HL-60 (cell line): ENCODE measurements at places on chromosomes 3 and 15.

DNA sequence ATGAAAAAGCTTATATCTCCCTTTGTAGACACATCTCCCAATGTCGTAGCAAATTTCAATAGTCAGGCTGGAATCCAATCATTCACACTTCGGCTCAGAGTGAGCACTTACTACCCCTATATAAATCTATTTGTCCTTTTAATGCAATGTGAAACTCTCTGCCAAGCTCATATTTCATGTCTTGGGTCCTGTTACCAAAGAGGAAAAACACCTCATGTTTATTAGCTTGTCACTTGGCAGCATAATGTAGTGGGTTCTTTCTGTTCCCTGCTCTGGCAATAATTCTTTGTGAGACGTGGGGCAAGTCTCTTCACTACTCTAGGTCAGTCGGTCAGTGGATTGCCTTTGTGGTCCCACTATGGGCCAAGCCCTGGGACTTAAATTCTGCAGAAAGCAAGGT lies 107.1 kb downstream of the SRGAP3 start:
- DNase-seq, result no peak

- peak; percentile 7 for DNase-seq
Observed at GRCh38 chr3:143315766-143316165, 196.2 kb downstream of the CHST2 start.

DNA sequence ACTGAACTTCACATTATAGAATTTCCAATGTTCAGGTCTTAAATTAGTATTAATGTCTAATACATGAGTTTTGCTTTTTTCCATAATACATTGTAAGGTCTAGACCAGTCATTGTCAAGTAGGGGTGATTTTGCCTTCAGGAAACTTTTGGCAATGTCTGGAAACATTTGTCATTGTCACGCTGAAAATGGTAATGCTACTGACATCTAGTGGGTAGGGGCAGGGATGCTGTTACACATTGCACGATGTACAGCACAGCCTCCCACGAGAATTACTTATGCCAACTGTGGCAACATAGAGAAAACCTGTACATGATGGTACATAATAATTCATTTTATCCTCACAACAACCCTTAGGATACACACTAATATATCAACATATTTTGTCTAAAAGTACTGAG lies 384.1 kb downstream of the CADM2 start:
- DNase-seq, result peak; percentile 3

DNA sequence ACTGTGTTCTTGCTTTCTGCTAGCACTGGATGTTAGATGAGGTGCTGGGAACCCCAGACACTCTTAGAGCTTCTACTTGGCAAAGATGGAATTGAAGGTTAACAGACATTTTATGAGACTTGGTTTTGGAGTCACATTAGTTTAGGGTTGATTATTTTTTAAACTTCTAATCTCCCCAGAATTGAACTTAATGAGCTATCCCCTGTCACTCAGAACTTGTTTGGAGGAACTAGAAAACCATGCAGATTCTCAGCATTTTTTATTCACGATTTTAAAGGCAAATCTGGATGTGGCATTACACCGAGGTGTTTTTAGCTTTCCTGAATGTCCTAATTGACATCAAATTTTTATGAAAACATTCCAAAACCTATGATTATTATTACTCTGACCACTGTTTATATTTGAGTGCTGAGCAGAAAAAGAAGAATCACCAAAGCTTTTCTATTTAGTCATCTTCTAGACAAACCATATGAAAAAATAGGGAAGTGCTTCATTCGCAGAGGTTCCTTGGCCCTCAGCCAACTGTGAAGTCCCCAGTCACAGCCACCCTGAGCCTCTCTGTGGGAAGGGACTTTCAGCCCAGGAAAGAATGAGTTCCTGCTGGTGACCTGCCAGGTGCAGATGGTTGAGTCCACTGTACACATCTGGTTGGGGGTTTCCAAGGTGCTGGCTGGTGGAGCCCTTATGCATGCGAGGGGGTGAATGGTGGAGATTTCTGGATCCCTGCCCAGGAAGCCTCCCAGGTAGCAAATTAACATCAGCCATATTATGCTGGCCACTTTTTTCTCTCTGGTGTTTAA lies 196.0 kb upstream of the TOPAZ1 start:
- DNase-seq, result peak; percentile 75

- no peak for DNase-seq
Observed at GRCh38 chr15:32723171-32723948, 5.6 kb downstream of the GREM1 start.

DNA sequence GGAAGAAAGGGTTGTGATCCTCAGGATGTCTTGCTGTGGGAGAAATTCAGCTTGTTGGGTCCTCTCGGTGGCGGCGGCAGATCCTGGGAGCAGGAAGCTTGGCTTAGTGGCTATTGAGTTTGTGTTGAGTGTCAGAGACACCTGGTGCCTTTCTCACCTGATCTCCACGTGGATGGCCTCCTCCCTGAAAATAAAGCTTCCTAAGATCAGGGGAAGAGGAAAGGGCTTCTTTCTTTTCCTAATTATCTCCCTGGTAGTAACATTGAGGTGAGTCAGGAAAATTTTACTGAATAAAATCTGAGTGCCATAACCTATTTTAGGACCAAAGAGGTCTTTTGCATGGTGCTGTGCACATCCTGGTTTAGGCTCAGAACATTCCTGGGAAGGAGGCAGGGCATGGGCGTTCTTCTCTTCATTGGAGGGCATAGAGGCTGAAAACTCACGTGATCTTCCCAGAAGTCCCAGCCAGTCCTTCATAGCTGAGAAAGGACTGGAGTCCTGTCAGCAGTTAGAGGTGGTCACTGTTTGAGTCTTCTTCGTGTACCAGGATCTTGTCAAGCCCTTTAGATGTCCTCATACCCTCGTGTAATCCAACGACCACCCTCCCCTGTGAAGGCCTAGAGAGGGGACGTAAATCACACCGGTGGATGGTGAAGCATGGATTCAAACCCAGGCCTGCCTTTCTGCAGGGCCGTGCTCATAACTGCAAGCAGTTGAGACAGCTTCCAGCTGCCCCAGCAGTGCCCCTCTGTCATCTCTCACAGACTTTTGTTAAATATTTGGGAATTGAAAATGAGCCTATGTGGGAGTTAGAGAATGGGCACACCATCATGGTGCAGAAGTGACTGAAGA lies 1.1 kb downstream of the CMTM8 start:
- no peak for DNase-seq

DNA sequence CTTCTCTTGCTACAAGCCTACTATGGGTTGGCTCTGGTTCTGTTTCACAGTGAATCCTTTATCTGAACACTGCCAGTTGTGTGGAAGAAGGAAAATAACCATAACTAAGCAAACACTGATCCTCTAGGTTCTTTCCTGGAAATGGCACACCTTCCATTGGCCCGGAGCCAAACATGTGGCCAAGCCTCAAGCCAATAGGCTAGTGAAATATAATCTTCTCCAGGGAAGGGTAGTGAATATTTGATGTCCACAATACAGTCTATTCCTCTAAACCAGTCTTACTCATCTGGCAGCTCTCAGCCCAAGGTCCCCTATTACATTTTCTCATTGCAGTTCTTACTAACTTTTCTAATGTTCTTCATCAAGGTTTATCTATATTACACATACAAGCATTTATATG lies 921.3 kb downstream of the TUSC7 start:
- no peak for DNase-seq

GRCh38 chr15:52790169-52790708 lies at the start of gene ONECUT1:
TSS of gene ONECUT1 (minus strand) at chr15:52790336. CDS start at chr15:52789884, 452 bp downstream.
- peak; percentile 18 for DNase-seq

- no peak for DNase-seq
Observed at GRCh38 chr15:69730281-69731080, 277.9 kb downstream of the RPLP1 start.

DNA sequence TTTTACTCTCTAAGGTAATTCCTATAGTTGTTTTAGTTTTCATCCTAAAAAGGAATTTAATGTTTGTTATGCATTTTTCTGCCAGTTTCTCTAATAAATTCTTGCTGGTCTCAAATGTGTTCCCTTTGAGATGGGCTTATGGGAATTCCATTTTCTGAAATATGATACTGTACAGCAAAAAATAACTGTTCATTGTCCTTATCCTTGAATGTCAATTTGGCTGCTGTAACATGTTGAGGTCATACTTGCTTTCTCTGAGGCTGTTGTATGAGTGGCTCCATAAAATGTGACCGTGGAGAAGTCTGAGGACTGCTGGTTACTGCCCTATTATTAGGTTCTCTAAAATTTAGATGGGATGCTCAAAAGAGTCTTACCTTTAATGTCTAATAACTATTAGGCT lies 266.5 kb downstream of the ADAMTS17 start:
- no peak for DNase-seq

DNA sequence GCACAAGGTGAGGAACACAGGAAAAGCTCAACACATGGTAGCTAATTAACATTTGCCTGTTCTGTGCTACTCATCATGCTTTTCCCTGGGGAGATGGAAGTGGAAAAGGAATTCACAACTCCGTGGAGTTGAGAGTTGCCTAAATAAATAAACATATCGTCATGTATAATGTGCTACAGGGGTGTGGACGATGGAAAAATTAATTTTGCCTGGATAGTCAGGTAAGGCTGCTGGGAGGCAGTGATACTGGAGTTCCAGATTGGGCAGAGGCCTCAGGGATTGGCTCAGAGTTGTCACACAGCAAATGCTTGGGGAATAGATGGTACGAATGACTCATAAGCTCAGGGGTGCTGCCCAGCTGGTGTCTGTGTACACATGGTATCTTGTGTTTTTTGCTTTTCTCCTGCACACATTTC lies 3.1 kb upstream of the ABHD6 start:
- DNase-seq, result no peak

DNA sequence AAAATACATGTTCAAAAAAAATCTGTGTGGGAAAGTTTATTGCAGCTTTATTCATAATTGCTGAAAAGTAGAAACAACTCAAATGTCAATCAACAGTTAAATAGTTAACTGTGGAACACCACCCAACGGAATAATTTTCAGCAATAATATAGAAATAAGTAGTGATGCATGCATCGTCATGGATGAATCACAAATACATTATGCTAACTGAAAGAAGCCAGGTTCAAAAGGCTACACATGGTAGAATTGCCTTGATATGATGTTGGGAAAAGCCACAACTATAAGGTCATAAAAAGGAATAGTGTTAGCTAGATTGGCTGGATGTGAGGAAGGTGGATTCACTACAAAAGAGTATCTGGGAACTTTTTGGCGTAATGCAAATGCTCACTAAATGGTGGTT lies 82.0 kb downstream of the GMNC start:
- DNase-seq, result no peak

- DNase-seq, result no peak
Observed at GRCh38 chr3:55060896-55061719, 133.2 kb upstream of the LRTM1 start.

DNA sequence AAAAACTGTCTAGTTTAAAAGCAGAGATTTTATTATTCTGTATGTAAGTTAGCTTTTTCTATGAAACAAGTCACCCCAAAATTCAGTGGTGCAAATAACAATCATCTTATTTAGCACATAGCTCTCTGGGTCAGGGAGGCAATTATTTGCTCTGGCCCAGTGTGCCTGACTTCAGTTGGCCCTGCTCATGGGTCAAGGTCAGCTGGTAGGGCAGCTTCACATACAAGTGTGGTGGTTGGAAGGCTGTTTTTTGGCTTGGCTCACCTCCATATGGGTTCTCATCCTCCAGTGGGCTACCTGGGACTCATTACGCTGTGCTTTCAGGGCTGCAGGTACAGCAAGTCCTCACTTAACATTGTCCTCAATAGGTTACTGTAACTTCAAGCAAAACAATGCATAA lies 228.6 kb downstream of the NR2F2 start:
- no peak for DNase-seq

GRCh38 chr15:81092559-81092902 lies 41.5 kb upstream of the CFAP161 start:
- no peak for DNase-seq

DNA sequence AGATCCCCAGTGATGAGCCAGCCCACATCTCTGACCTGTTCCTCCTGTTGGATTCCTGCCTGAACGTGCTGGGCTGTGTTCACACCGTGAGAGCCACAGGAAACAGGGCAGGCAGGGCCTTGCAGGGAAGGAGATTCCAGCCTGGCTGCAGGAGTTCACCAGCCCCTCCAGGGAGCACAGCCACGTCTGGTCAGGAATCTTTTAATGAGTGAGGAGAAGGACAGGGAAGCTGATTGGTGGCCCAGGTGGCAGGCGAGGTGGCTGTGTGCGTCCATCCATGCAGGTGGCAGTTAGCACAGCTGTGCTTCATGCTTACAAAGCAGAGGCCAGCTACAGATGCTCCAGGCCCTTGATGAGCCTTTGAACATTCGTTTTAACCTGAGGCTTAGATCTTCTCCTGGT lies 10.5 kb downstream of the LRRK1 start:
- DNase-seq, result no peak
